ENCODE measurements at places on chromosomes 11 and 22.

- DNase-seq = no peak
These were observed 77.6 kb upstream of the IGLL5 start for GRCh38 chr22:22810018-22810427.

DNA sequence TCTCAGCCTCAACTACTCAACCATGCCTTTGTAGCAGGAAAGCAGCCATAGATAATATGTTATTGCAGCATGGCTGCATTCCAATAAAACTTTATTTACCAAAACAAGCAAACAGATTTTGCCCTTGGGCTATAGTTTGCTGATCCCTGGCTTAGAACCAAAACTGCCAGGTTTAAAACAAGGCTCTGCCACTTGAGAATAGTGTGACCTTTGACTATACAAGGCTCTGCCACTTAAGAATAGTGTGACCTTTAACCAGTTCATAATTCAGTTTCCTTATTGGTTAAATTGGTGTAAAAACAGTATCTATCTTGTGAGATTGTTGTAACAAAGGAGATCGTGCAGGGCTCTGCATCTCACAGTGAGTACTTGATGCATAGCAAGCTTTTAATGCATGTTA, 217.3 kb upstream of the MTNR1B start:
- no peak for DNase-seq

DNA sequence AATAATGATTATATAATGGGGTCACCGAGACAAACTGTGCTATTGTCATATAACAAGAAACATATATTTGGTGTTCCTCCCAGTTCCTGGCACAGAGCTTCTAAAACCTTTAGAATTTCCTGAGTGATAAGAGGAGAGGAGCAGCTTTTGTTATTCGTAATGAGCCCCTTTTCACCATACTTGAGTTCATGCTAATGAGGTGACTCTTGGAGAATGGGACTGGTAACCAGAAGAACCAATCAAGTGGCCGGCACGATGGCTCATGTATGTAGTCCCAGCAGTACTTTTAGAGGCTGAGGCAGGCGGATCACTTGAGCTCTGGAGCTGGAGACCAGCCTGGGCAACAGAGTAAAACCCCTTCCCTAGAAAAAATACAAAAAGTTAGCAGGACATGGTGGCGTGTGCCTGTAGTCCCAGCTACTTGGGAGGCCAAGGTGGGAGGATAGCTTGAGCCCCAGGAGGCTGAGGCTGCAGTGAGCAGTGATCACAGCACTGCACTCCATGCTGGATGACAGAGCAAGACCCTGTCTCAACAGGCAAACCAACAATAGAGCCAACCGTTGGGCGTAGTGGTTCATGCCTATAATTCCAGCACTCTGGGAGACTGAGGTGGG, 62.7 kb upstream of the FTH1 start:
- DNase-seq = no peak

GRCh38 chr22:31550871-31551370, 54.6 kb downstream of the SFI1 start:
- no peak for DNase-seq

GRCh38 chr11:129077191-129077590, 114.9 kb downstream of the ARHGAP32 start:
- DNase-seq = no peak

- no peak for DNase-seq
These were observed 68.2 kb upstream of the EED start for GRCh38 chr11:86176165-86176884.

DNA sequence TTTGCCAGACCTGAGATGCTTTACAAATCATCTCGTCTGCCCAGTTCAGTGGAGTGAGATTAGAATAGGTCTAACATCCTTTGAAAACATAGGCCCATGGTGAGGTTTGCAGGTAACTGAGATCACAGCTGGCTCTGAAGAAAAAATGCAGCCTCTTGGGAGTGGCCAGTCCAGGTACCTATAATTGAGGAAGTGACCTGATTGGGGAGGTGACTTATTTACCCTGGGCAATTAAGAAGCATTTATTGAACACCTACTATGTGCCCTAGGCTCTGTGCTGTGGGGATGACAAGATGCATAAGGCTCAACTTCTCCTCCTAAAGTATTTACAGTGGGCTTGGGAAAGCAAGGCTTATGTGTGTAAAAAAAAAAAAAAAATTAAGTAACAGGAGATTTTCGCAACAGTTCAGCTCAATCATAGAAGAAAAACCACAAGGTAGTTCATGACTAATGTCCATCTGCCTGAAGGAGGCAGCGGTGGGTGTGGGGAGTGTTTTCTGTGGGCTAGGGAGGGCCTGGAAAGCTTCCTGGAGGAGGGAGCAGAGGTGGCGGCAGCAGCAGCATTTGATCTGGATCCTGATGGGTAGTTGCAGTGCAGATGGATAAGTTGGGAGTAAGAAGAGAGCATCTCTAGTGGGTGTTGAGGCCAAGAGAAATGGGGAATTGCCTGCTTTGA, 16.1 kb downstream of the MICAL2 start:
- DNase-seq = no peak

GRCh38 chr11:5933116-5933515, 8.9 kb upstream of the OR56A3 start:
- no peak for DNase-seq

- DNase-seq = no peak
These were observed 688.3 kb upstream of the FAT3 start for GRCh38 chr11:91536366-91536765.

GRCh38 chr22:45996241-45997076, 19.5 kb upstream of the WNT7B start:
- DNase-seq = no peak

DNA sequence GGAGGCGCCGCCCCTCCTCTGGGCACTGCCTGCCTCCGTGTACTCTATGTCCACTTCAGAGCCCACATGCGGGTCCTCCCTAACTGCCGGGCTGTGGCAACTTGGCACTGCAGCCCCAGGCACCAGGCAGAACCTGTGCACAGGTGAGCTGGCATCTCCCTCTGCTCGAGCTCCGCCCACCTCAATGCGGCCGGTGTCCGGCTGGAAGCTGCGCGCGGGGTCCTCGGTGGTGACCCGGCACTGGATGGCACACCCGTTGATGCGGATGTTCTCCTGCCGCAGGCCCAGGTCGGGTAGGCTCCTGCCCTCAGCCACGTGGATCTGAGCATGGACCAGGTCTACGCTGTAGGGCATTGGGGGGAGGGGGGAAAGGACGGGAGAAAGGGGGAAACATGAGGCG, 9.1 kb downstream of the LRFN4 start:
- no peak for DNase-seq

DNA sequence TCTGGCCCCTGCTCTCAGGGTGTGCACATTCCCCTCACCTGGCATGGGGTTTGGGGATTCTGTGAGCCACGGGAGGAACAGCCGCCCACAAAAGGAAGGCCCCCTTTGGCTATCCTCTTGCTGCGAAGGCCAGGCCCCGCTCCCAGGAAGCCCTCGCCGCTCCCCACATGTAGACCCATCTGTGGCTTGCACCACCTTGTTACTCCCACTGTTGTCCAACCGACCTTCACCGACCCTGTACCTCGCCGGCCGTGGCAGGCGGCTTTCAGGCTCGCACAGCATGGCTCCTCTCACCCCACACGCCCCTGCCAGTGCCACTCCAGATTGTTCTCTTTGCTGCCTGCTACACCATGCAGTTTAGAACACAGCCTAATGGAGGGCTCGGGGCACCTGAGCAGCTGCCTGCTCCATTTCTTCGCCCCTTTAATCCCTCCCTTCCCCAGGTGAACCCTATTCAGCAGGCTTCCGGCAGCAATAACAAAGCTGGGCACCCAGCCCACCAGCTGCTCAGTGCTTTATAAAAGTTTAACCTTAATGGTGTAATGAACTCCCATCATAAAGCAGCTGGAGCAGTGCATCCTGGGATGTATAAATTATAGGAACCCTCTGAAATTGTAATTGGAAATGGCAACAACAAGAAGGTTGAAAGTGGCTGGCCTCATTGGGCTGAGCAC, 10.7 kb downstream of the DAGLA start:
- DNase-seq = no peak

DNA sequence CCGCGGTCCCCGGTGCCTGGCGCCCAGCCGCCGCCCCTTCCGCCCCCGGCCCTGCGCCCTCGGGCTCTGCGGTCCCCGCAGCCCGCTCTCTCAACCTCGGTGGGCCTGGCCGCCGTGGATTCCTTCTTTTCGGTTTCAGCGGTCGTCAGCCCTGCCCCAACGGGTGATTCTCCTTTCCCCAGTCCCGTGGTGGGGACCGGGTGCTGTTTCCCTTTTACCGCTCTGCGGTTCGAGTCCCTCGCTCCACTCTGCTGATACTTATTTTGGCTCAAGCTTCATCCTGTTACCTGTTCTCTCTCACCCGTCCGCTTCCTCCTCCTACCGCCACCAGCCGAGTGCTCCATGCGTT, 494 bp downstream of the ZDHHC5 start:
- DNase-seq = no peak

GRCh38 chr11:6414874-6415328, 4.0 kb downstream of the APBB1 start:
- no peak for DNase-seq

DNA sequence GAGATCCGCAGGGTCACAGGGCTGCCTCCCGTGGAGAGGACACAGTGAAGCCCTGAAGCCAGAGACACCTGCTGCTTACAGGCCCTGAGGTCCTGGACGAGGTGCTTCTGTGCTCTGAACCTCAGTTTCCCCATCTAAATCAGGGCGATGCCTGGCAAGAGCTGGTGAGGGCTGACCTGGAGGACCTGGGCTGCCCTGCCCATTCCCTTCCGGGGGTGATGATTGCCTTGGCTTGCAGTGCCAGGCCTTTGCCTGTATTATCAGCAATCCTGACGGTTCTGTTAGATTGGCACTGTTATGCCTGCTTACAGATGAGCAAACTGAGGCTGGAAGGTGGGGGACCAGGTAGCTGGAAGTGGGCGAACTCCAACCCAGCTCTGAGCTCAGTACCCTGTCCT, 7.8 kb upstream of the GTSE1 start:
- no peak for DNase-seq

GRCh38 chr11:47603295-47603694, 9.1 kb upstream of the C1QTNF4 start:
- no peak for DNase-seq

- DNase-seq = peak; percentile 29
These were observed 113.9 kb downstream of the CCDC81 start for GRCh38 chr11:86488553-86488952.

GRCh38 chr11:16774936-16775613, 36.6 kb downstream of the C11orf58 start:
- DNase-seq = no peak

DNA sequence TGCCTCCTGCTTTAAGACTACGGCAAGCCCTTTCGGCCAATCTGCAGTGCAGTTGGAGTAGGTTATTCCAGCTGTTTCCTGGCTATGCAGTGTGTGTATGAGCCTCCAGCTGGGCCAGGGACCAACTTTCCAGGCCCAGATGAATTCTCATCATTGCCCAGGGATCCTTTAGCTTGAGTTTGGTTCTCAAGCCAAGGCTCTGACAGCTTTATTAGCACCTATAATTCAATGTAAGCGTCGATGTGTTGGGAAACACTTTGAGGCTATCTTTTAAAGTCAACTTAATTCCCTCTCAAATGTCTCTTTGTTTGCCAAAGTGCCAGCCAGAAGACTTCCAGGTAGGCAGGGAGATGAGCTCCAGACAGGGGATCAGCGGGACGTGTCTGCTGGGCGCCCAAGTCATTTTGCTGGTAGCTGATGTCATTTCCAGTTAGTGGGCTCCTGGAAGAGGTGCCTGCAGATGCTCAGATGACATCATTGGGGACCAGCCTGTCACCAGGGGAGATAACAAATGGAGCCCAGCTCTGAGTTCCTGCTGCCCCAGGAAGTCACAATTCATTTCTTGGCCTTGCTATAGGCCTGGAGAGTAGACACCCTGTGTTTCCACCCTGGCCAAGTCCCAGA, 520.4 kb downstream of the SOX6 start:
- DNase-seq = peak; percentile 56

DNA sequence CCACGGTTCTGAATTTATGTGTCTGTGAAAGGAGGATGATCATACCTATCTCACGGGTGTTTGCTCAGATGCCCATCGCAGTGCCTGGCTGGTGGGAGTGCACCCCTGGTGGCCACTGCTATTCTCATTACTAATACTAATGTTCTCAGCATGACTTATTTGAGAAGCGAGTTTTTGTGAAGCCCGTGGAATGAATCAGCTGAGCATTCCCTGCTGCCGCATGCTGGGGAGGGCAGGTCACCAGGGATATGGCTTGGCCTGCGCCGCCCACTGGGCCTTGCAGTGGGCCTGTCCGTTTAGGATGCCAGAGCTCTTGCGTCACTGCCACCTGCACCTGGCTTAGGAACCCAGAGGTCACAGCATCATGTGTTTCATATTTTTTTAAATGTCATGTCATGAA, 16.9 kb downstream of the CTTN start:
- DNase-seq = no peak

DNA sequence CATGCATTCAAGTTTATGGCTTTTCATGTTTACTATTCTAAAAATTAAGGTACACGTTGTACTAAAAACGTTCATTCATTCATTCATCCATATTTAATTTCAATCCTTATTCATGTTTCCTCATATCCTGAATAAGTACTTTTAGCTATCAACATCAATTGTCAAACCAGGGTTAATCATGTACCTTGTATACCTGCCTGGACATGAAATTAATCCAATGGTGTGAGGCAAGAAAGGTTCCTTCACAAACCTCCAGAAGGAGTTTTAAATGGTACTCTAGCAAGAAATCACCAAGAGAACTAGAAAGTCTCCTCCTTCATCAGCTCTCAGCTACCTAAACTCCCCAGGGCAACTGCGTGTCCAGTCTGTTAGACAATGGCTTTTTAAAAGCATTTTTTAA, 33.4 kb downstream of the TMEM123 start:
- no peak for DNase-seq

DNA sequence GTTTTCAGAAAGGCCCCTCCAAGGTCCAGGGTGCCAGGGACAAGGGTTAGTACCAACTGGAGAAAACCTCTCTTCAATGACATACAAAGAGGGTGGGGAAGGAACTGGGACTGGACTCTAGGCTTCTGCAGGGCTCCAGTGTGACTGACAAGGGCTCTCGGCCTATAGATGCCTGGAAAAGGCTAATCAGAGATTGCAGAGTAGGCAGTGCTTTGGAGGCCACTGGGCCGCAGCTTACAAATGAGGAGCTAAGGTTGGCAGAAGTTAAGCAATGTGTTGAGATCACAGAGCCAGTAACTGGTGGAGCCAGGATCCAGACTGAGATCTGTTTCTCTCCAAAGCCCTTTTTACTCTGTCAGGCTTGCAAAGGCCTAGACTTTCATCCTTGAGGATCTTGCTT, 7.4 kb upstream of the DGKZ start:
- DNase-seq = no peak

All from SHP77 (cell line).